H9 (cell line): ENCODE measurements at places on chromosomes 11 and 22.

- no peak for DNase-seq
These were observed 43.2 kb downstream of the SHANK2 start for GRCh38 chr11:71209181-71209580.

GRCh38 chr22:32546496-32546895 is 71.9 kb downstream of the FBXO7 start:
- no peak for DNase-seq

DNA sequence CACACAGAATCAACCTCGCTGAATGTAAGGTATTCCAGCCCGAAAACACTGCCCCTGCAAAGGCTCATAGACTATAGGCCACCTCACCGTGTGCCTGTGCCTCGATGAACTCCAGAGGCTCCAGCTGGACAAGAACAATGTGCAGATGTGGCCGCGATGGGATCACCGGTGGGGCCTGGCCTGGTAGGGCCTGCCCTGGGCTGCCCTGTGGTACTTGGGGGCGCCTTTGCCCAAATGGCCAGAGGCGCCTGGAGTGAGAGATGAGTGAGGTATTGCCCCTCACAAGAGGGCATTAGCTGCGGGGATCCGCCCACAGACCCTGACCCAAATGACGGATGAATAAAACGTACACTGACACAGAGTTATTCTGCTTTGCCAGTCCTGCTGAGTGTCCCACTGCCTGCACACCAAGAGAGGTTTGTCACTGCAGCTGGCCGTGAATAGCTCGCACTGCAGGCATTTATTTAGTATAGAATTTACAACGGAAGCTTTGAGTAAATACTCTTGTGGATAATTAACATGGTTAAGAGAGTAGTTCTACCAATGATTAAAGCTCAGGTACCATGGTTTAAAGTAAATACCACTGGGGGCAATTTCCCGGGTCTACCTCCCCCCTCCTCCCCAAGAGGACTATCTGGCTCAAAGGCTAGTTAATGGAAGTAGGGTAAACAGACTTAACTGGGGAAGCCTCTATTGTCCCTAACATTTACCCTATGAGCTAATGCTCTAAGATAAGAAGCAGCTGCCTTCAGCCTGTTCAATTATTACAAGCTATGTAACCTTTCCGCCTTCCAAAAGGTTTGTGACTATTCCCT is 101.1 kb upstream of the IGLL5 start:
- no peak for DNase-seq

DNA sequence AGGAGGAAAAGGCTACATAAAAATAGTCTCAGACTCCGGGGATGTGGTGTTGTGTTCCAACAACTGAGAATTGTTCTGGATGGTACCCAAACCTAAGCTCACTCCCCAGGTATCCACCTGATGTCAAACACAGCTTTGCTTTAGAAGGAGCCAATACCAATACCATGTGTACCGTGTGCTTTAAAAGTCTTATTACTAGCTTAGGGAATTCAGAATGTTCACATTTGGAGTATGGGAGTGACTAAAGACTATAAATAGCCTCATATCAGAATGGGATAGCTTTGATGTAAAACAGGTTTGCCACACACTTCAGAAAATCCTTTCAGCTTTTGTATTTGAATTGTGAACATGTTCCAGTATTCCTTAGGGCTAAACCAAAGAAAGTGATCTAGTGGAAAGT is 248.7 kb upstream of the ARHGAP42 start:
- DNase-seq = no peak

- peak; percentile 15 for DNase-seq
These were observed 54.1 kb downstream of the CHRDL2 start for GRCh38 chr11:74677131-74677530.

- DNase-seq = peak; percentile 74
These were observed at the start of gene SPON1 for GRCh38 chr11:13962562-13963168. SPON1 (plus strand) TSS chr11:13962723; CDS start chr11:13962905, 182 bp downstream.

DNA sequence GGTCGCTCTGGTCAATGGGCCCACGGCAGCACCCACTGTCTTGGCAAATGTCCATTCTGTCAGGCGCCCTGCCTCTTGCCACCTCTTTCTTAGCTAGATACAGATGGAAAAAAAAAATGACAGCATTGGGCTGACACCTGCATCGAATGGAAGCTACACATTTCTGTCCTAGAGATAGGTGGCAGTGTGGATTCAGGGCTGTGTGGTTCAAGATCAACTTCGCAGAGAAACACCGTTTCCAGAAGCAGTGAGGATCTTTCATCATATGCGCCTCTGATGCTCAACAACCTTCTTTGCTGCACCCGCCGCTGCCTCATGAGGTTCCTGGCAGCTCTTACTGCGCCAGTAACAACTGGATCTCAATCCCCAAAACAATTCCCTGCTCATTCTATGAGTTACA is 236.3 kb downstream of the KIRREL3 start:
- no peak for DNase-seq

DNA sequence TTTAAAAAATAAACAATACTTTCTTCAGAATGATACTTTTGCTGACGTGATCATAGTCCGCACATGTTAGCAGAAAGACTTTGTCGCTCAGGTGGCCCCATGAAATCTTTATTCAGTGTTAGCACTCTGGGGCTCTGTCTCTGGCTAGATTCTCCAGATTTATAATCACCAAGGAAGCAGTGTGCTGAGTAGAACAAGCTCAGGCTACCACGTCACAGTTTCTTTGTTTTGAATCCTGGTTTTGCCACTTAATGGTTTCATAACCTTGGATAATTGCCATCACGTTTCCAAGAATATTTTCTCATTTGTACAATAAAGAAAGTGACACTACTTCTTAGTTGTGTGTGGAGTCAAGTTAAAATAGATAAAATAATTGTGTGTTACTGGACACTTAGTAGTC is 3.9 kb upstream of the MUC15 start:
- no peak for DNase-seq

DNA sequence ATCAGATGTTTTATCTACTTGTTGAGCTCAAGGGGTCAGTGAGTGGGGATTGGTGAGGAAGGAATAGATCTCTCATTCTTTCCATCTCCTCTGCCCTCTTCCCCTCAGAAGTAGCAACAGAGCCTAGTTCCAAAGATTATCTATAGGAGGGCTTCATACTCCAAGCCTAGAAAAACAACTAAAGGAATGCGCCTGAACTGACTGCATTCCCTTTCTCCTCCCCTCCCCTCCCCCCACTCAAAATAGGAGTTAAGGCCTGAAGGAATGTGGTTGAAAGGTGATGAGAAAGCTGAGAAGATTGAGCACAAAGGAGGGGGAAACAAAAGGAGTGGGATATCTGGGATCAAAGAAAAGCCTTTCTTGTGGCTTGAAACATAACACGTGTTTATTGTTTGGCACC is 10.5 kb downstream of the EMSY start:
- DNase-seq = peak; percentile 83

DNA sequence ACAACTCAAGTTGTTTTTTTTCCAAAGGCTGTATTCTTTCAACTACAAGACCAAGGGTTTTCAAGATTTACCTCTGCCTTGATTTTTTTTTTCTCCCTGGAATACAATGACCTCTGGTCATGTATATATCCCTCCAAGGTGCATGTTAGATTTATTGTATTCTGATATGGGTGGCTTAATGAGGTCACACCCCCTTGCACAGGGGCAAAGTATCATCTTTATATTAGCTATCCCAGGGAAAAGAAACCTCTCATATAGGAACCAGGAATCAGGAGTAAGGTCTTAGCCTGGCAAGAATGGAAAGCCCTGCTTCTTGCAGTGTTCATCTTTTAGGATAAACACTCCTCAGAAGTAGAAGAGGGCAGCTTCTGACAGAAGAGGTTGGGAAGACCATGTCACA is 516.9 kb upstream of the TENM4 start:
- no peak for DNase-seq

GRCh38 chr11:64385945-64386704 is 27.2 kb downstream of the RPS6KA4 start:
- no peak for DNase-seq

- no peak for DNase-seq
These were observed 14.9 kb downstream of the ARAP1 start for GRCh38 chr11:72737336-72737735.

- DNase-seq = no peak
These were observed 21.2 kb upstream of the YWHAH start for GRCh38 chr22:31923136-31923535.

- DNase-seq = no peak
These were observed 552.8 kb upstream of the CCDC179 start for GRCh38 chr11:23413057-23413456.

GRCh38 chr11:11659567-11660362 is 38.0 kb upstream of the GALNT18 start:
- DNase-seq = no peak

DNA sequence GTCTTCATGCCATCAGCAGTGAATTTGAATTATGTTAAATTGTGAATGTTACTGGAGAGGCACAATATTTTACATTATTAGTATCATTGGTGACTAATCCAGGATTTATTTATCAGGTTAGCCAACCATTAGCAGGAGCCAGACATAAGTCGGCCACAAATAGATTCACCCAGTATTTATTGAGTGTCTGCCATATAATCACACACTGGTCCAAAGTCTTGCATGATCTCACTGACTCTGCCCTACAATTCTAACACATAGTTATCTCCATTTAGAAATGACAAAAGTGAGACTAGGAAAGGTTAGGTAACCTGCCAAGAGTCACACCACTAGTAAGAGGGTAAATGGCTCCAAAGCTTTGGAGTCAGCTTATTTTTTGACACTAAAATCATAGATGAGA is 179.6 kb downstream of the BLID start:
- no peak for DNase-seq

DNA sequence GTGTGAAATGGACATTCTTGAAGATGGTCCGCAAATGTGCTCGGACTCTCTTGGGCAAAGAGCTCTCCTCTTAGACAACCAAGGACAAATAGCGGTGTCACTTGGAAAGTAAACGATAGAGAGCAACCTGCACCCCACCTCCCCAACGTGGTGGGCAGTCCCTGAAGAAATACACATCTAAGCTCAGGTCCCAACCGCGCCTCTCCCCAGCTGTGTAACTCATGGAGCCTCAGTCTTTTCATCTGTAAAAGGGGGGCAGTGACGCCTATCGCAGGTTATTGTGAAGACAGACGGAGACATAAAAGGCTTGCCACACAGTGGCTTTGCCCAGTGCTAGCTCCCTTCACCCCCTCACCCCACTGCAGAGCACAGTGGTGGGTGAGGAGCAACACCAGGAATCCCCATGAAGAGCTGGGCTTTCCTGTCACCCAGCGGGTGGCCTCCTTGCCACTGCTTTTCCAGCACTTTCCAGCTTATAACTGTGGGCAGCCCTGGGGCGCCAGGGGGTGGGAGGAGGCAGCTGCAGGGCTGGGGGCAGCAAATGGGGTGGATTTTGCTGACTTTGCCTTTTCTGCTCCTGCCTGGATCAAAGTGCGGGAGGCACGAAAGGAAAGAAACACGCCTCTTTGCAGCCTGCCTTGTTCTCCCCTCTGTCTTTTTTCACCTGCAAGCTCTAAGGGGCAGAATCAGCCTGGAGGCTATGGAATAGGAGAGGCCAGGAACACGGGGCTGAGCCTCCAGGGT is 73.7 kb upstream of the TSPAN18 start:
- no peak for DNase-seq

GRCh38 chr22:20117633-20118299 is 740 bp upstream of the TRMT2A start:
- no peak for DNase-seq

DNA sequence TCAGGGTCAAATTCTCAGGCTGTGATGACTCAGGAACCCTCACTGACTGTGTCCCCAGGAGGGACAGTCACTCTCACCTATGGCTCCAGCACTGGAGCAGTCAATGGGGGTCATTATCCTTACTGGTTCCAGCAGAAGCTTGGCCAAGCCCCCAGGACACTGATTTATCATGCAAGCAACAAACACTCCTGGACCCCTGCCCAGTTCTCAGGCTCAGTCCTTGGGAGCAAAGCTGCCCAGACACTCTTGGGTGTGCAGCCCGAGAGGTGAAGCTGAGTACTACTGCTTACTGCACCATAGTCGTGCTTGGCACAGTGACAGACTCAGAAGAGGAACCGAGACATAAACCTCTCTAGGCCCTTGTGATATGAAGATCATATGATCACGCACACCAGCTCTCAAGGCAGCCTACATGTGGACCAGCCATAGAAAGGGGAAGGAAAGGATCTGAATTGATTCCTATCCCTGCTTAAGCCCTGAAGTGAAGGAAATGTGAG is 58.2 kb downstream of the ZNF280B start:
- DNase-seq = no peak

- peak; percentile 57 for DNase-seq
These were observed 548.5 kb downstream of the BUD13 start for GRCh38 chr11:116224154-116224888.

DNA sequence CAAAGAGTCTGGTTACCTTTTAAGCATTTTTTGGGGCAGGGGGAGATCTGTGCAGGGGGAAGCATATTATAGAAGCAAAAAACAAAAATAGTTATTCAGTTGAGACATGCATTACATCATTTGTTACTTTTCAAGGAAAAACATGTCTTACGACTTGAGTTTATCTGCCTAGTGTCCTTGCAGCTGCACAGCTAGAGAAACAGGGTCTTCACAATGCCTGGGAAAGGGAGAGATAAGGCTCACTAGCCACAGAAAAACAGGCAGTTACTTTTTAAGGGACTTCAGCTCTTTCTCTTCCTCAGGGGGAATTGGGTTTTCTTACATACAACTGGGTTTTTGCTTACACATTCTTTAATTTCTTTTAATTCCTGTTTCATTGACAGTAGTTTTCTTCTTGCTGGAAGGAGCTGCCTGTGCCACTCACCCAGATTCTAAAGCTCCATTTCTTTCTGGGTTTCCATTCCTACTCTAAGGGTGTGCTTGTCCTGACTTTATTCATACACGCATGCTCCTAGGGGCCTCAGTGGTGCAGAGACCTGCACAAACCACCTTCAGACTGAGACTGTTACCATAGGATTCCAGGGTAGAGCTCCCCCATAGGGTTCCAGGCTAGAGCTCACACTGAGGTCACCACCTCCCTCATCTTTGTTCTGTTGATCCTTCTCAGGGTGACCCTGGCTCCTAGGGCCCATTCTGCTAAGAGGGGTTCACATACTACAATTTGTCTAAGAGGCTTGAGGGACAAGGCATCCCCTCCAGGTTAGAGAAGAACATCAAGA is 14.7 kb upstream of the UBQLNL start:
- DNase-seq = no peak

DNA sequence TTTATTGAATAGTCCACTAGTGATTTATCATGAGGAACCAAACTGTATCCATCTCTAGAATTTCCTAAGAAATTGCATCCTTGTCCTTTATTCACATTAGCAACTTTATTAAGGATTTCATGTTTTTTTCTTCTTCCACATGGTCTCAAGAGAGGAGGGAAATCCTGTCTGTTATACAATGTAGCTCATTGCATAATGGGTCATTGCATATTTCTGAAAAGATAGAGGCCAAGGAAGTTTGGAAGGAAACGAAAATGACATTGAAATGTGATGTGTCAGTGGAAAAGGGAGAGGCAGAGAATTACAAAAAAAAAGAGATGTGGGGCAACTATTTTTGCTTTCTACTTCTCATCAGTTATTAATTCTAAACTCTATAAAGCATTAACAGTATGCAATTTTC is 353.1 kb downstream of the METTL15 start:
- DNase-seq = no peak

DNA sequence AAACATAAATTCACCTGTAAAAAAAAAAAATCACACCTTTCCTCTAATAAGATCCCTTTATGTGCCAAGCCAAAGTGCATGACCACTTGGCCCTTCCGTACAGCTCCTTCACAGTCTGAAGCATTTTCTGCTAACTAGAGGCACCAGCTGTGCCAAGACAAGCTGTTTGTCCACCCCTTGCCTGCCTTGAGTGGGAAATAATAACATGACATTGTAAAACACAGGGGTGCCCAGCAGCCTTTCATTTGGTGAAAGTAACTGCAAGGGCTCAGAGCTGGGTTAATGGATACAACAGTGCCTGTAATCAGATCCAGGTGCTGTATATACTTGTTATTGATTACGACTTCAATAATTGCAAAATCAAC is 59.2 kb downstream of the DDIAS start:
- no peak for DNase-seq
